Hepatocyte (in vitro differentiated cells): ENCODE measurements at places on chromosomes 5 and 9. TPM values are rescaled to one million over a fixed set of nuclear protein-coding genes. Genes with fewer than 3 reads are reported as not detected.

DNA sequence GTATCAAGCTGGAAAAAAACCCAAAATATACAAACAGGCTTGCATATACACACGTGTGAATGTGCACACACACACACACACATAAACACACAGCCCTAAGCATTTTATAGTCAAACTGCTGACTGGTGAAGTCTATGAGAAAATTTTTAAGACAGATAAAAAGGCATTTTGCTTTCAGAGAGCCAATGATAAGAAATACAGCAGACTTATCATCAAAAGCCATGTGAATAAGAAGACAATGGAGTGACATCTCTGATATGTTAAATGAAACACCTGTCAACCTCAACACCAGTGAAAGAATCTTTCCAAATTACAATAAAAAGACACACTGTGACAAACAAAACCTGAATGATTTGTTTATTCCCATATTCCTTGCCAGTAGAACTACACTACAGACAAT, 233.3 kb downstream of the CDH9 start:
- no peak overlapping the region for H3K27ac ChIP-seq
- H3K36me3 ChIP-seq, result no peaks in the 10 kb centered on the region
- no peak for DNase-seq
- H3K4me1 ChIP-seq, result no peaks in the 10 kb centered on the region
- no peak overlapping the region for H3K4me3 ChIP-seq

- no peak for DNase-seq
- H3K4me1 ChIP-seq, result no peaks in the 10 kb centered on the region
- no peak overlapping the region for H3K27ac ChIP-seq
- no peaks in the 10 kb centered on the region for H3K27me3 ChIP-seq
- no peaks in the 10 kb centered on the region for H3K36me3 ChIP-seq
These were observed 104.6 kb downstream of the CACNA1B start for GRCh38 chr9:137982200-137982599.

DNA sequence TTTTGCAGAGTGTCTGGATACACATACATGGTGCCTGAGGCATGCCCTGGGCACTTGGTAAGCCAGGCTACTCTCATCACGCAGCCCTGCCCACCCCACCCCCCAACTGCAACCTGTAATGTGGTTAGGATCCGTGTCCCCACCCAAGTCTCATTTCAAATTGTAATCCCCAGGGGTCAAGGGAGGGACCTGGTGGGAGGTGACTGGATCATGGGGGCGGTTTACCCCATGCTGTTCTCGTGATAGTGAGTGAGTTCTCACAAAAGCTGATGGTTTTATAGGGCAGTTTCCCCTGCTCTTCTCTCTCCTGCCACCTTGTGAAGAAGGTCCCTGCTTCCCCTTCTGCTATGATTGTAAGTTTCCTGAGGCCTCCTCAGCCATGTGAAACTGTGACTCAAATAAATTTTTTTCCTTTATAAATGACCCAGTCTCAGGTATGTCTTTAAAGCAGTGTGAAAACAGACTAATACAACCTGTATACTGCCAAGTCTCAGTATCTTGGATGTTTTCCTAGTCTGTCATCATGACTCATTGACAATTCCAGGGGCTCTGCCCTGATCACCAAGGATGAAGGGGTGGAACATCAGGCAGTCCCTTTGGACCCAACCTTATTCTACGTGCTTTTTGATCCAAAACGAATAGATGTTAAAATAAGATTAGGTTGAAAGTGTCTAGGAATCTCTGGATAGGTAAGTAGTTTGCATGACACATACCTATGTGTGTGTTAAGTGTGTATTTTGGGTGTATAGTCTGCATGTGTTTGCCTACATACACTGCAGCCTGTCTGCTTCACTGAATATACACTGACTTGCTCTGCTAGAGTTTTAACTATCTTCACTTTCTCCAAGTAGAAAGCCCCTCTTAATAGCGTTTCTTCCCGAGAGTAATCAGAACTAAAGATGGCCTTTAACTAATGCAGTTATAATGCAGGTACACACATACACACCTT, 293.8 kb downstream of the SLIT3 start:
- H3K4me1 ChIP-seq, result peaks cover 31% of the 10 kb centered on the region
- H3K4me3 ChIP-seq, result no peak overlapping the region

- H3K27ac ChIP-seq, result peak overlapping the region; percentile 95
- no peaks in the 10 kb centered on the region for H3K36me3 ChIP-seq
- DNase-seq, result peak; percentile 61
- H3K27me3 ChIP-seq, result no peaks in the 10 kb centered on the region
- no peak overlapping the region for H3K4me3 ChIP-seq
These were observed 31.6 kb downstream of the IER5L start for GRCh38 chr9:129146441-129146941.

Gene C9orf153
- not detected in 2 replicates for total RNA-seq

Gene ADGRV1
- total RNA-seq, result 68.2 and 74.9 TPM in 2 replicates

DNA sequence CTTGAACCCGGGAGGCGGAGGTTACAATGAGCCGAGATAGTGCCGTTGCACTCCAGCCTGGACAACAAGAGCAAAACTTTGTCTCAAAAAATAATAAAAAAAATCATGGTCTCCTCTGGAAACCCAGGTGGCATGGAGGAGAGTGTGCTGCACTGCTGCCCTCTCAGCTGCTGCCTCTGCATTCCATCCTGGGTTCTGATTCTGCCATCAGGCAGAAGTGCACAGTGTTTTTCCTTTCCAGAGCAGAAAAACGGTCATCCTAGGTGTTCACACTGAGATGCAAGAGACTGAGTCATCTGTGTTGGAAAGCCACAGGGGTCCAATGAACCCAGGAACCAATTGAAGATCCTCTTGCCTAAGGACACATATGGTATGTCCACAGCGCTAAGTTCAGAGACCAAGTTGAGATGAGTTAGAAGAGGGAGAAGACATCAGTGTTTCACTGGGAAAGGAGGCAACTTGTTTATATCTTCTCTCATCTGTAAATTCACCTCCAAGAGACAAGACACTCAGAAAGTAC, 88.8 kb upstream of the DMRT1 start:
- peak overlapping the region; percentile 24 for H3K27ac ChIP-seq
- no peaks in the 10 kb centered on the region for H3K36me3 ChIP-seq
- H3K4me1 ChIP-seq, result no peaks in the 10 kb centered on the region
- no peaks in the 10 kb centered on the region for H3K27me3 ChIP-seq
- no peak overlapping the region for H3K4me3 ChIP-seq

Gene WDR55
- 21.2 and 21.4 TPM in 2 replicates for total RNA-seq

GRCh38 chr9:88023001-88023400, 48.7 kb upstream of the CDK20 start:
- no peak for DNase-seq
- no peak overlapping the region for H3K27ac ChIP-seq
- no peaks in the 10 kb centered on the region for H3K4me1 ChIP-seq
- no peaks in the 10 kb centered on the region for H3K27me3 ChIP-seq
- no peak overlapping the region for H3K4me3 ChIP-seq

Gene OR13D1
- not detected in 2 replicates for total RNA-seq

Gene PCAT7
- 12.8 and 15.5 TPM in 2 replicates for total RNA-seq

DNA sequence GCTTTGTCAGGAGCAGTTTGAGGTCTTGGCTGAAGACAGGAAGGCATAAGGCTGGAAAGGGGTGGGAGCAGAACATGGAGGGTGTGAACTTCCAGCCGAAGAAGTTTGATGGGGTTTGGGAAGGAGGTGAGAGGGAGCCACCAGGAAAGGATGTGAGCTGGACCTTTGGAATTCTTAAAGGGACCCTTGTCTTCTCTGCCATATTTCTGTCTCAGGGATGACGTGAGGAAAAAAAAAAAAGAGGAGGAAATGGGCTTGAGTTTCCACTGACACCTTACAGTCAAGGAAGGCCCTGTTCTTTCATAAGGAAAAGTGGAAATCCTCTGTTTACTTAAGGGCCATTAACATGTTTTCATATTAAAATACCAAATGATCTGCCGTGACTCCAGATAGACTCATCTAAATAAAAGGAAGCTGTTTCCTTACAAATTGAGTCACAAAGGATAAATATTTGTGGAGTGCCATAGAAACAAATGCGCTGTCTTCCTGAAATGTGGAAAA, 132.1 kb downstream of the PALM2AKAP2 start:
- peak overlapping the region; percentile 70 for H3K27ac ChIP-seq
- H3K36me3 ChIP-seq, result no peaks in the 10 kb centered on the region
- no peaks in the 10 kb centered on the region for H3K27me3 ChIP-seq
- no peak overlapping the region for H3K4me3 ChIP-seq
- DNase-seq, result no peak
